ENCODE measurements at places on chromosomes 5 and 9.

DNA sequence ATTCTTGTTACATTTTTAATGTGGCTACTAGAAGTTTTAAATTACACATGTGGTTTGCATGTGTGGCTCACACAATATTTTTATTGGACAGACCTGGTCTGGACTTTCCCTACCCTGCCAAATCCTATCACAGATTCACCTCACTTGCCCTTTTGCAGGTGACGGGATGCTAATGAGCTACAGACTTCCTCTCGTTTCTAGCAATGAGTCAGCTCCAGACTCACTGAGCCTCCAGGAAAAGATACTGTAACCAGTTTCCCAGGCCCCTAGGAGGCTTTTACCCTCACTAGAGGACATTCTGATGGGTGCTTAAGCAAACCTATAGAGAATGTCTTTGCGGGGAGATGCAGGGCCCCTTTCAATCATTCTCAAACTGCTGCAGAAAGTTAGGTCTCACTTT, 135.4 kb downstream of the WDR41 start:
- DNase-seq, result no peak
- no peak overlapping the region for H3K4me3 ChIP-seq
- no peaks in the 10 kb centered on the region for H3K27me3 ChIP-seq
- no peak overlapping the region for H3K27ac ChIP-seq
- H3K36me3 ChIP-seq, result no peaks in the 10 kb centered on the region
- H3K4me1 ChIP-seq, result no peaks in the 10 kb centered on the region

- no peaks in the 10 kb centered on the region for H3K4me1 ChIP-seq
- no peak overlapping the region for H3K4me3 ChIP-seq
- DNase-seq, result no peak
- H3K27ac ChIP-seq, result no peak overlapping the region
- no peaks in the 10 kb centered on the region for H3K36me3 ChIP-seq
- H3K27me3 ChIP-seq, result no peaks in the 10 kb centered on the region
These were observed 126.3 kb downstream of the CEMIP2 start for GRCh38 chr9:71642056-71642455.

- no peaks in the 10 kb centered on the region for H3K27me3 ChIP-seq
- H3K4me3 ChIP-seq, result no peak overlapping the region
- no peaks in the 10 kb centered on the region for H3K4me1 ChIP-seq
These were observed 54.0 kb downstream of the PAPPA start for GRCh38 chr9:116207371-116208111.

GRCh38 chr9:16154521-16155078, 601.8 kb downstream of the CCDC171 start:
- no peaks in the 10 kb centered on the region for H3K27me3 ChIP-seq
- H3K27ac ChIP-seq, result no peak overlapping the region
- peak; percentile 43 for DNase-seq
- H3K36me3 ChIP-seq, result no peaks in the 10 kb centered on the region
- H3K4me3 ChIP-seq, result no peak overlapping the region

Data from body of pancreas (tissue), 4 donors.